Activated T-cell treated with anti-CD3 and anti-CD28 coated beads, Interleukin-2, amount 50 U/mL, for 72 hours (primary cell): ENCODE measurements at places on chromosomes 3 and 15. TPM values are rescaled to one million over a fixed set of nuclear protein-coding genes. Genes with fewer than 3 reads are reported as not detected.

DNA sequence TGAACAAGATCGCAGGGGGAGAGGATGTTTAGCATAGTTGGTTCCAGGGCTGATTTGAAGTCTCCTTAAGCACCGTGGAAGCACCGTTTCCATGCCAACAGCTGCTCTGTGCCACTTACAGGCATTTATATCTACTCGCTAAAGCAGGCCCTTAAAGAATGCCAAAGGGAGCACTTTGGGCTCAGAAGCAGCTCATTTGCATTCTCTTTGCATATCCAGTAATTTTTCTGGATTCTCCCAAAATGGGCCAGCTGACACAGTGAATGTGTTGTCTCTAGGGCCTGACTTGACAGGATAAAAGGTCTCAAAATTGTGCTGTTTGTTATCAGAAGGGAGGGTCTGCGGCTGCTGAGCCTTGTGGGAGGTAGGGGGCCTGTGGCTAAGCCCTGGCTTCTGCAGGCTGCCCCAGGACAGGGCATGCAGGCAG lies 138.6 kb downstream of the FBLN2 start:
- no peaks in the 10 kb centered on the region for H3K36me3 ChIP-seq
- no peak overlapping the region for H3K27ac ChIP-seq
- H3K4me1 ChIP-seq = no peaks in the 10 kb centered on the region

GRCh38 chr3:73786998-73787397 lies 162.3 kb upstream of the PDZRN3 start:
- no peaks in the 10 kb centered on the region for H3K4me1 ChIP-seq
- no peak overlapping the region for H3K4me3 ChIP-seq
- no peaks in the 10 kb centered on the region for H3K36me3 ChIP-seq
- no peak overlapping the region for H3K27ac ChIP-seq

GRCh38 chr15:90344662-90345061 lies 7.4 kb upstream of the ZNF774 start:
- H3K36me3 ChIP-seq = no peaks in the 10 kb centered on the region
- H3K4me1 ChIP-seq = peaks cover 17% of the 10 kb centered on the region
- H3K27ac ChIP-seq = no peak overlapping the region
- no peak for DNase-seq
- no peak overlapping the region for H3K4me3 ChIP-seq

DNA sequence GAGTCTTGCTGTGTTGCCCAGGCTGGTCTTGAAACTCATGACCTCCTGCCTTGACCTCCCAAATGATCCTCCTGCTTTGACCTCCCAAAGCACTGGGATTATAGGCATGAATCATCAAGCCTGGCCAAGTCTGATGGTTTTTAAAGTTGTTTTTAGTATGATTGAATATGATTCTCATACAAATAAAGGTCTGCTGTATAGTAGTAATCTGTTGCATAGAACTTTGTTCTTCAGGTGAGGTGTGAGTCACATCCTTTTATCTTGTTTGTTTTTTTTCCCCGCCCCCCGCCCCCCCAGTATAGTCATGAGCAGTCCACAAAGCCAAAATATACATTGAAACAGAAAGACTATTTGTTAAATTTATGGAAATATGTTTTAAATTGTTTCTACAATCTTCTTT lies 39.0 kb downstream of the UBE2E2 start:
- no peaks in the 10 kb centered on the region for H3K27me3 ChIP-seq
- no peaks in the 10 kb centered on the region for H3K36me3 ChIP-seq
- no peak overlapping the region for H3K4me3 ChIP-seq
- no peak for DNase-seq
- peaks cover 17% of the 10 kb centered on the region for H3K4me1 ChIP-seq

DNA sequence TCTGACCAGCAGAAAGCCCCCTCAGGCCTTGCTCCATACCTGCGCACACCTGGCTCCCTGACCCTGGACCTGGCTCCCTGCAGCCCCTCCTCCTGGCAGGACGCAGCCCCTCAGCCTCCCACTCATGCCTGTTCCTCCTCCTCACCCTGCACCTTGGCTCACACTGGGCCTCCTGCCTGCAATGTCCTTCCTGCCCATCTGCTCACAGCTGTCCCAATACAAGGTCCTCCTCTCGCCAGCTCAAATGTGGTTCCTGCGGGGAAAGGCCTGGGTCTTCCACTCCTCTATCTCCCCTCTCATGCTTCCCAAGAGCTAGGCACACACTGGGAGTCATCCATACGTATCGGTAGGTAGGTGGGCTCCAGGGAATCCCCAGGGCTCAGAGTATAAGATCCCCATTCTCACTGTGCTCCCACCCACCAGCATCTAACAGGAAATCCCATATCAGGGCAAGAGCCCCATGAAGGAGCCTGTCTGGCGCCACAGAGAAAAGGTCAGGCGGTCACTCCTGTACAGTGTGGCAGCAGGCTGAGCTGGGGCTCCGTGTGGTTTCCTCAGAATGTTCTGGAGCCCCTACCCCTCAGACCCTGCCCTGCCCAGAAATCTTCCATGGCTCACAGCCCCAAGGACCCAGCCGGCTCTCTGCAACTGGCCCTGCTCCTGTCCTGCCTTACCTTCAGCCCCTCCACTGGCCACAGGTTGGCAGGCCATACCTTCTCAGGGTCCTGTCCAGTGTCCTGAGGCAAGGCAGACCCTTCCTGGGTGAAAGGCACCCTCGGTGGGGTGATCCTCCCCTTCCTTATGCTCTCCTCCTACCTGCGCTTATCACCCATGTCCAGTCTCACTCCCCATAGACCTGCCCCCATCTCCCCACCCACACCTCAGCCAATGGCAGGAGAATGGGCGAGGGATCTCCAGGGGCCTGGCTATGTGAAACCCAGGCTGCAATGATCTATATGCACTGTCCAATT lies 10.9 kb downstream of the PLCD1 start:
- no peak overlapping the region for H3K27ac ChIP-seq
- peaks cover 8% of the 10 kb centered on the region for H3K4me1 ChIP-seq
- H3K4me3 ChIP-seq = no peak overlapping the region
- H3K36me3 ChIP-seq = peaks cover 8% of the 10 kb centered on the region
- no peak for DNase-seq
- H3K27me3 ChIP-seq = no peaks in the 10 kb centered on the region

DNA sequence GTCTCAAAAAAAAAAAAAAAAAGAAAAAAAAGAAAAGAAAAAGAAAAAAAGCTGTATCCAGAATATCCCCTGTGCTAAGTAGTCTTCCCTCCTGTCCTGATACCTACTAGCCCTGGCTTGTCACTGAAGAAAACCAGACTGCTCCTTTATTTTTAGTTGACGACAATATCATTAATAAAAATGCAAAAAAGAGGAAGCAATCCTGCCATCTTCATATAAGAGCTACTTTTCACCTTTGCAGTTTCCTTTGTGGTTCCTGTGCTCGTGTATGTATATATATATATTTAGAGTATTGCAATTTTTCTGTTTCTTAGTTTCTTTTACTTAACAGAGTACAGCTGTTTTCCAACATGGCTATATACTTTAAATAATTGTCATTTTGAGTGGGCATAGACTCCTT lies 13.6 kb downstream of the C3orf20 start:
- no peaks in the 10 kb centered on the region for H3K27me3 ChIP-seq
- H3K36me3 ChIP-seq = no peaks in the 10 kb centered on the region
- DNase-seq = no peak
- H3K4me3 ChIP-seq = no peak overlapping the region

DNA sequence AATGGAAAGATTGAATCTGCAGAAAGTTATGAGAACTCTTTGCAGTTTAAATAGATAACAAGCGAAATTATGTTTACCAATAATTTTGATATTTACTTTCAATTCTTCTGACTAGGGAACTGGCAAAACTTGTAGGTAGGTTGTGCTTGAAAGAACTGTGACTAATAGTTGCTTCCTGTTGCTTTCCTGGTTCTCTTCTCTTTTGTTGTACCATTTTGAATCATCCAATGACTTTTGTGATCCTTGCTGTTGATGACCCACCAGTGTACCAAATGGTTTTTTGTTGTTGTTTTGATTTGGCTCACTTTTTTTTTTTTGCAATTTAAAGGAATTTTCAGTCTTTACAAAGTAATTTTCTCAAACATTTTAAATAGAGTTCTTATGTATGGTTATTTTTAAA lies 64.9 kb upstream of the DCBLD2 start:
- DNase-seq = no peak
- H3K36me3 ChIP-seq = no peaks in the 10 kb centered on the region
- no peak overlapping the region for H3K27ac ChIP-seq
- H3K4me3 ChIP-seq = no peak overlapping the region
- H3K27me3 ChIP-seq = peaks cover 14% of the 10 kb centered on the region

GRCh38 chr3:143793971-143794370 lies 54.3 kb downstream of the SLC9A9 start:
- H3K4me1 ChIP-seq = peaks cover 4% of the 10 kb centered on the region
- H3K27ac ChIP-seq = no peak overlapping the region
- no peaks in the 10 kb centered on the region for H3K36me3 ChIP-seq

- no peaks in the 10 kb centered on the region for H3K4me1 ChIP-seq
- DNase-seq = no peak
- no peaks in the 10 kb centered on the region for H3K27me3 ChIP-seq
- H3K4me3 ChIP-seq = no peak overlapping the region
- no peak overlapping the region for H3K27ac ChIP-seq
- peaks cover 4% of the 10 kb centered on the region for H3K36me3 ChIP-seq
These were observed 50.2 kb downstream of the TGM4 start for GRCh38 chr3:44924457-44925084.

DNA sequence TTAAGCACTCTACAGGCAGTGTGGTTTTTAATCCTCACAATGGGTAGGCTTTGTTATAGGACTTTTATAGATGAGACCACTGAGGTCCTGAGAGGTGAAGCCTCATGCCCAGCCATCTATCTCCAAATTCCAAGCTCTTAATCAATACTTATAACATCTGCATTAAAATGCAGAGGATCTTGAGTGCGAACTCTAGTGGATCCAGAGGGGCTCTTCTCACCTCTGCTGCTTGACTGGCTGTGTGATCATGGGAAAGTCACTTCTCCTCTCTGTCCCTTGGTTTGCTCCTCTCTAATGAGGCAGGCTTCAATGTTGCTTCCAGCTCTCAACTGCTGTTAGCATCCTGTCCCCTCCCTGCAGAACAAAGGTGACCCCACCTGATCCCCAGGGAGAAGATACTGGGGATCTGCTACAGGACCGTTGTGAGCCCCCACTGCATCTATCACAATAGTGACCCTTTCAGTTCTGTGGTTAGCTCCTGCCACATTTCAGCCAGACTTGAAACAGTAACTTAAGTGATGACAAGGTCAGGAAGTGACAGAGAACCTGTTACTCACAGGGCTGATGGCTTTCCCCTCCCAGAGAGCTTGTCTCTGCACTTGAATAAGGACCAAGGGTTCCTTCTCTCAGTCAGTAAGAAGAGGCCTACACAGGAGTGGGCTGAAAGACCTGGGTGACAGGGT lies 1.3 kb downstream of the SLC27A2 start:
- peaks cover 42% of the 10 kb centered on the region for H3K4me1 ChIP-seq
- peaks cover 22% of the 10 kb centered on the region for H3K27me3 ChIP-seq
- H3K27ac ChIP-seq = peak overlapping the region; percentile 70

DNA sequence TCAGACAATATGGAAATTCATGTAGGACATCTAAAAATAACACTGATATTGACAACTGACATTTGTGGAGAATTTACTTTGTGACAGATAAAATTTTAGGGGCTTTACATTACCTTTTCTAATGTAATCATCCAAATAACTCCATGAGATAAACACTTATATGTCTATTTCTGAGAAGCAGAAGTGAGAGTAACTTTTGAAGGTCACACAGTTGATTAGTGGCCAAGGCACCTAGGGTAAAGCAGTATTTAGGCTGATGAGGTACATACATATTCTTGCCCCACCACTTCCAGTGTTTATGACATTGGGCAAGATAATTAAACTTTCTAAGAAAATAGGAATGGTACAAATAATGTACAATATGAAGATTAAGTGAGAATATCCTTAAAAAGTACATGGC lies 248.4 kb downstream of the CPNE4 start:
- no peak overlapping the region for H3K27ac ChIP-seq
- H3K27me3 ChIP-seq = peaks cover 13% of the 10 kb centered on the region
- no peak overlapping the region for H3K4me3 ChIP-seq

DNA sequence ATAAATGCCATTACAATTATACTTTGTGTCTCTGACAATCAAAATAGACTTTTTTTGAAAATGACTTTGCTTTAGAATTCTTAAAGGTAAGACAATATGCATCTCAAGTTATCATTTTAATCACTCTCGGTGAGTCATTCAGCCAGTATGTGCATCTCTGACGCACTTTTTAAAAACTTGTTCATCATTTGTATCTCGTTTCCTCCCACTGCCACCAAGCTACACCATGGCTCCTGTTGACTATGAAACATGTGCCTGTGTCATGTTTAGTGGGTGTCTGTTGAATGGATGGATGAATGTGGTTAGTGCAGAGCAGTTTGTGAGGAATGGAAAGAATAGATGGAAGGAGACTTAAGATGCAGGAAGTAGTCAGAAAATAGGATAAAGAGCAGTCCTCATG lies 68.6 kb downstream of the ARPP21 start:
- H3K27ac ChIP-seq = no peak overlapping the region
- H3K36me3 ChIP-seq = no peaks in the 10 kb centered on the region
- no peaks in the 10 kb centered on the region for H3K27me3 ChIP-seq
- no peak overlapping the region for H3K4me3 ChIP-seq

DNA sequence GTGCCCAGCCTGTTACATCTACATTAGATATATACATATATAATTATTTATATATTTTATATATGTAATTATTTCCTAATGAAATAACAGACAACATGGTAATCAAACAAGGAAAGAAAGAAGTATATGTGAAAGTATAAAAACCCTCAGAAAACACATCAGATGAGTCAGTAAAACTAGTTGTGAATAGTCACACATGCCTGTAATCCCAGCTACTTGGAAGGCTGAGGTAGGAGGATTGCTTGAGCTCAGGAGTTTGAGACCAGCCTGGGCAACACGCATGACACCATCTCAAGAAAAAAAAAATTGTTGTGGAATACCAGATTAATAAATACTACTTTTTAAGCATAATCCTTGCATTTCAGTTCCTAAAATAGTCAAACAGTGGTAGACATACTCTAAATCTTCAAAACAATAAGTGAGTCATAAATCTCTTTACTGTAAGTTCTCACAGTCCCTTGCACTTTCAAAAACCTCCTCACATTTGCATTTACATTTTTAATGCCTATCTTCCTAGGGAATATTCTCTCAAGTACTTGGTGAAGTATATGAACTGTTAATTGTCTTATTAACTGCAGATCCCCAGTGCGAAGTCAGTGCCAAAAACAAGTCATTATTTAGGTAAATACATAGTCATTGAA lies 106.5 kb downstream of the MYO9A start:
- H3K4me3 ChIP-seq = no peak overlapping the region
- no peak for DNase-seq
- peaks cover 6% of the 10 kb centered on the region for H3K4me1 ChIP-seq
- no peaks in the 10 kb centered on the region for H3K27me3 ChIP-seq
- H3K27ac ChIP-seq = peak overlapping the region; percentile 63
- no peaks in the 10 kb centered on the region for H3K36me3 ChIP-seq

- H3K27ac ChIP-seq = no peak overlapping the region
- peaks cover 63% of the 10 kb centered on the region for H3K27me3 ChIP-seq
- H3K36me3 ChIP-seq = peaks cover 3% of the 10 kb centered on the region
These were observed 2.6 kb downstream of the SLITRK3 start for GRCh38 chr3:165193366-165194254.

GRCh38 chr3:124565013-124565412 lies 165.2 kb upstream of the UMPS start:
- H3K4me3 ChIP-seq = no peak overlapping the region
- peak; percentile 44 for DNase-seq
- H3K27me3 ChIP-seq = peaks cover 20% of the 10 kb centered on the region
- H3K36me3 ChIP-seq = no peaks in the 10 kb centered on the region
- no peak overlapping the region for H3K27ac ChIP-seq

- DNase-seq = no peak
- no peaks in the 10 kb centered on the region for H3K27me3 ChIP-seq
- no peak overlapping the region for H3K4me3 ChIP-seq
- no peak overlapping the region for H3K27ac ChIP-seq
These were observed 1084.2 kb downstream of the TUSC7 start for GRCh38 chr3:117793622-117794265.

Gene CNTN4
- 0.62 TPM for total RNA-seq

Gene ABI3BP
- total RNA-seq = not detected

Gene PDCD7
- total RNA-seq = 47.4 TPM

Gene CLDN11
- not detected for total RNA-seq

Gene MCF2L2
- total RNA-seq = 7.6 TPM
